ENCODE measurements at places on chromosomes 2 and 18. TPM values are rescaled to one million over a fixed set of nuclear protein-coding genes. Genes with fewer than 3 reads are reported as not detected.

MOCOS gene
- 3.5 TPM for total RNA-seq

GATA6 gene
- 22.5 TPM for total RNA-seq

GALNT13 gene
- 0.45 TPM for total RNA-seq

GRCh38 chr2:105377871-105378270 lies 21.0 kb downstream of the FHL2 start:
- DNase-seq: no peak

DNA sequence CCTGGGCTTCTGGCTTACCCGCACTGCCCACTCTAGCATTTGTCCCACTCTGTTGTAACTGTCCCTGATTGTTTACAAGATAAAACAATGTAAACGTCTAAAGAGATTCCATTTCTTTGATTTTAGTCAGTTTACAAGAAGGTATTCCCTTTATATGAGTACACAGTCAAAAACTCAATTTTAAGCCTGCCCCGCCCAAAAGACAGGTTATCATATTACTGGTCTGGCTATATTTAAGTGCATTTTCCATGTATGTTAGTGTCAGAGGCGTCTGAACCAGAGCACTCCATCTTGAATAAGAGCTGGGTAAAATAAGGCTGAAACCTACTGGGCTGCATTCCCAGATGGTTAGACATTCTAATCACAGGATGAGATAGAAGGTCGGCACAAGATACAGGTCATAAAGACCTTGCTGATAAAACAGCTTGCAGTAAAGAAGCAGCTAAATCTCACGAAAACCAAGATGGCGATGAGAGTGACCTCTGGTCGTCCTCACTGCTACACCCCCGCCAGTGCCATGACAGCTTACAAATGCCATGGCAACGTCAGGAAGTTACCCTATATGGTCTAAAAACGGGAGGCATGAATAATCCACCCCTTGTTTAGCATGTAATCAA lies 15.0 kb downstream of the GPR45 start:
- DNase-seq: no peak

DNA sequence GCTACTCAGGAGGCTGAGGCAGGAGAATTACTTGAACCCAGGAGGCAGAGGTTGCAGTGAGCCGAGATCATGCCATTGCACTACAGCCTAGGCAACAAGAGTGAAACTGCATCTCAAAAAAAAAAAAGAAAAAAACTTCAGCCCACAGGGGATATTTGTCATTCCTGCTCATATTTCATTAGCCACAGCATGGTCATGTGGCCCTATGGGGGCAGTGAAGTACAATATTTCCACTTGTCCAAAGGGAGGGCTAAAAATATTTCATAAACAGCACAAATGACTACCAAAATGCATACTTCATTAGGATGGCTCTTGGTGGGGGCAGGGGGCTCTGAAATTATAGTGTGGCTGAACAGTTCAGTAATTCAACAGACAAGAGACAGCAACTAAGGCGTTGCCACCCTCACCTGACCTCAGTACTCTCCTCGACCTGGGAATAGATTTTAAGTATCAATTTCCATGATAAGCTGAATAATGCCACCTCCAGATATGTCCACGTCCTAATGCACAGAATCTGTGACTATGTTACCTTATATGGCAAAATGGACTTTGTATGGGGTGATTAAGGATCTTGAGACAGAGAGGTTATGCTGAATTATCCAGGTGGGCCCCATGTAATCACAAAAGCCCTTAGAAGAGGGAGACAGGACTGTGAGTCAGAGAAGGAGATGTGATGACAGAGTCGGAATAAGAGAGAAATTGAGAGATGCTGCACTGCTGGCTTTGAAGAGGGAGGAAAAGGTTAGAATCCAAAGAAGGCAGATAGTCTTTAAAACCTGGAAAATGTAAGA lies 158.2 kb upstream of the CRIM1 start:
- no peak for DNase-seq

Data from fibroblast of the aortic adventitia (primary cell).